ENCODE measurements at places on chromosomes 7 and 10.

- DNase-seq, result no peak
These were observed 181.3 kb downstream of the WDR11 start for GRCh38 chr10:121032460-121032859.

GRCh38 chr7:73611017-73611555 lies 13.2 kb downstream of the MLXIPL start:
- DNase-seq, result no peak

DNA sequence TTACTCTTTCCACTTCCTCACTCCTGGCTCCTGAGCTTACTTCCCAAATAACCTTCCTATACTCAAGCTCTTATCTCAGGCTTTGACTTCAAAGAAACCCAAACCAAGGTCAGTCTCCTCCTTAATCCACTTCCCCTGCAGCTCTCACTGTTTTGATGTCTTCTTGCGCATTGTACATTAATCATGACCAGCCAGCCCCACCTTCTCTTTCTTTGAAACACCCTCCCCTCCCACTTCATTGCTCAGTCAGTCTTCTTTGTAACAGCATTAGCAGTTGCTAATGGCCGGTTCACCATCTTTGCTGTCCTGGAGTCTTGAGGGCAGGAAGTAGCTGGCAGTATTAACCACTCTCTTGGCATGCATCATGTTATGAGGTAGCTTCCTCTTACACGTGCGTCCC lies 57.9 kb upstream of the CHCHD3 start:
- no peak for DNase-seq

DNA sequence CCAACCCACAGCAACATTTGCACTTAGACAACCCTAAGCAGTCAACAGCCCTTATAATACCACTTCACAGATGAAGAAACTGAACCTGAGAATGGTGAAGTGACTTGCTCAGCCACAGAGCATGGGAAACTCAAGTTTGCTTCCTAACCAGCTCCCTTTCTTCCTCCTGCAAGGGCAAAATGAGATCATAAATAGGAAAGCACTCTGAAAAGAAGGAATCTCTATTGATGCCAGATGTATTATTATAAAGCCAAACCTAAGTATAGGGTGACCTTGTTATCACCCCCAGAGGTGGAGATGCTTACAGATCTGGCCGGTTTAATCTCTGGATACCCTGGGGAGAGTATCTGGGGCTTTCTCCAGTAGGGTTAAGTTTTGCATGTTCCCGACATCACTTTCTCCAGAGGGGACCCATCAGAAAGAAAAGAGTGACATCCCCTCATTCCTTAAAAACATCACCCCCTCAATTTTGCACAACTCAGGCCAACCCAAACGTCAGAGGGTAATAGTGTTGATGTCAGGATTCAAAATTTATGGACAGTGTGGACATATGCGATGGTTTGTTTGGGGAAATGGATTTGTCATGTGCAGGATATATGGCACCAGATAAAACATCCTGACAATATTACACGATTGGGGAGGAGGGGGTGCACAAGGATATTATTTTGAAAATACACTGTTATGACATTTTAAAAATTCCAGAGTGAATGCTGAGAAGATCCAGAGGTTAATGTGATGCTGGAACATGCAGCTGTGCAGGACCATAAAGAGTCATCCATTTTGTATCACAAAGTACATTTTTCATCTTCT lies 24.0 kb upstream of the XPNPEP1 start:
- no peak for DNase-seq

GRCh38 chr7:140674356-140674800 lies 1.6 kb downstream of the ADCK2 start:
- DNase-seq, result no peak

DNA sequence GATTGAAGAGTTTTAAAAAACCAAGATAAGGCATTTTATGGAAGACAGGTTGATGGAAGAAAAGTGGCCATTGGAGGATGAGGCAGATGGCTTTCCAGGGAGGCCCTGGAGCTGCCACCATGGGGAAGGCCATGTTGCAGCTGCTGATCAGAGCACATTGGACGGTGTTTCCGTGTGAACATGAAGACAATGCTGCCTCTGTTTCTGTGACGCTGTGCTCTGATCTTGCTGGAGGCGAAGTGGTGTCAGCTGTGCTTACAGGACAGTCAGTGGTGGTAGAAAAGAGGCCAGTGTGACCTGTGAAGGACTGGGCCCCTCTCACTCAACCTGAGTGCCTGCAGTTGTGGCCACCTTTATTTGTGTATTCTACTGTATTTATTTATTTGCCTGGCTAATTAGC lies 132.9 kb downstream of the FAM204A start:
- DNase-seq, result no peak

GRCh38 chr10:82453678-82454293 lies 578.8 kb downstream of the NRG3 start:
- DNase-seq, result no peak

DNA sequence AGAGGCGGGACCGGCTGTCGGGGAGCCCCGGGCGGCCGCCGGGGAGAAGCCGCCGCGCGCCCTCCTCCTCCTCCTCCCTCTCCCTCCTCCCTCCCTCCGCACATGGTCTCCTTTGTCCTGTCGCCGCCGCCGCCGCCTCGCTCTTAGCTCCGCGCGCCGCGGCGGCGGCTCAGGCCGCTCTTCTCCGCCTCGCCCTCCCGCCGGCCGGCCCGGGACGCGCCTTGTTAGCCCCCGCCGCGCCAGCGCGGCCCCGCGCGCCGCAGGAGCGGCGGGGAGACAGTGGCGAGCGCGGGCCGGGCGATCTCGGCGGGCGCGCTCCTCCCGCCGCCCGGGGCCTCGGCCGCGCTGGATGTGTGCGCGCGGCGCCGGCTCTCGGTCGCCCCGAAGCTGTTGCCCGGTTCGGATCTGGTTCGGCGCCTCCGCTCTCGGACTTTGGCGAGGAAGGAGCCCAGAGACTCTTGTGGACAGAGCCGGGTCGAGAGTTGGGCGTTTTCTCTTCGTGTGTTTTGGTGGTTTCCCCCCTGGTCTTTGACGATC lies 437.4 kb upstream of the GALNT17 start:
- no peak for DNase-seq

DNA sequence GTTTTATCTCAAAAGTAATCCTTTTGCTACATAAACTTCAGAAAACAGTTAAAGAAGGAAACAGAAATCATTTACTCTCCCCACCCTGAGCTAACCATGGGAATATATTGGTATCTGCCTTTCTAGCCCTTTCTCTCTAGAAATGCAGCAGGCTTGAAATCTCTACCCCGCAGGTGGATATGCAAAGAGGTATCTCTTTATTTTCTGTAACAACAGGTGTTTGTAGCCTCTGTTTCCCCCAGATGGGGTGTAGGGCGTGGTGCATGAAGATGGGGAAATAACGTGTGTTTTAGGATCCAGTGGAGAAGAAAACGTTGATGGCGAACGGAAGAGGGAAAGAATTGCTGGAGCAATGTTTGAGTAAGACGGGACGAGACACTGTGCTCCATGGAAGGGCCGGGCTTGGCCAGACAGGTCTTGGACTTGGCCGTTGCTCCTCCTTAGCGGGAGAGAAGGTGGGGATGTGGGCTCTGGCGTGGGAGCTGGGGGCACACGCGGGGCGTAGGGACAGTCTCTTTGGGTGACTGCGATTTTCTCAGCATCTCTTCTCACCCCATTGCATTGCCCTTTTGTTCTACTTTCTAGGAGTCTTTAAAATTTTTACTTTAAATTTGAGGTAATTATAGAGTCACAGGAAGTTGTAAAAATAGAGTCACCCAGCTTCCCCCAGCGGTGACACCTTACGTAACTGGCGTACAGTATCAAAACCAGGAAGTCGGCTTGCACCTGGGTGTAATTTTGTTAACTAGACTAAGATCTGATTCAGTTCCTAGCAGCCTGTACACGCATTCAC lies 82.9 kb downstream of the ELFN1 start:
- no peak for DNase-seq

Measured in ACHN (cell line).